Esophagus (tissue), 2 donors: ENCODE measurements at places on chromosomes 16 and 17. TPM values are rescaled to one million over a fixed set of nuclear protein-coding genes. Genes with fewer than 3 reads are reported as not detected.

The KRTAP17-1 gene
- polyA plus RNA-seq = not detected

The HOXB6 gene
- polyA plus RNA-seq = 0.31 TPM

The TSR1 gene
- polyA plus RNA-seq = 19.3 TPM

The AARSD1 gene
- 47.8 TPM for polyA plus RNA-seq

The DPEP3 gene
- polyA plus RNA-seq = not detected

The MAP3K14 gene
- polyA plus RNA-seq = 9.2 TPM

The ICAM2 gene
- 4.2 TPM for polyA plus RNA-seq

The CCR7 gene
- polyA plus RNA-seq = 0.16 TPM

The C1QTNF1 gene
- polyA plus RNA-seq = 6.0 TPM

The TPSD1 gene
- polyA plus RNA-seq = 1.5 TPM

The SOX8 gene
- polyA plus RNA-seq = 0.18 TPM

The LASP1 gene
- polyA plus RNA-seq = 26.5 TPM

The NPIPA3 gene
- 1.0 TPM for polyA plus RNA-seq

The ZNF469 gene
- 0.04 TPM for polyA plus RNA-seq

The NEURL4 gene
- polyA plus RNA-seq = 15.7 TPM

The TTLL6 gene
- 0.02 TPM for polyA plus RNA-seq

The KRTAP29-1 gene
- not detected for polyA plus RNA-seq

The G6PC1 gene
- not detected for polyA plus RNA-seq

The MEIOB gene
- polyA plus RNA-seq = not detected

The PMFBP1 gene
- polyA plus RNA-seq = 0.88 TPM

The TNP2 gene
- polyA plus RNA-seq = not detected
